ENCODE measurements at places on chromosomes 1 and 21. TPM values are rescaled to one million over a fixed set of nuclear protein-coding genes. Genes with fewer than 3 reads are reported as not detected.

DNA sequence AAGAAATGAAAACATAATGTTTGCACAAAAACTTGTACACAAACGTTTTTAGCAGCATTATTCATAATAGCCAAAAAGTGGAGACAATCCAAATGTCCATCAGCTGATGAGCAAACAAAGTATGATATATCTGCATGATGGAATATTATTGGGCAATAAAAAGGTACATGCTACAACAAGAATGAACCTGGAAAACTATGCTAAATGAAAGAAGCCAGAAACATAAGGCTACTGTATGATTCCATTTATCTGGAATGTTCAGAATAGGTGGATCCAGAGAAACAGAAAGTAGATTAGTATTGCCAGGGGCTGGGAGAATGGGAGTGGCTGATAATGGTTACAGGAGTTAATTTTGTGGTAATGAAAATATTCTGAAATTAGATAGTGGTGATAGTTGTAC lies 19.0 kb downstream of the FBXO28 start:
- no peak for DNase-seq

The OR2L8 gene
- not detected for polyA plus RNA-seq

GRCh38 chr1:212721388-212722247 lies 22.0 kb upstream of the BATF3 start:
- no peak for DNase-seq

The NPHS2 gene
- 448 TPM for polyA plus RNA-seq

DNA sequence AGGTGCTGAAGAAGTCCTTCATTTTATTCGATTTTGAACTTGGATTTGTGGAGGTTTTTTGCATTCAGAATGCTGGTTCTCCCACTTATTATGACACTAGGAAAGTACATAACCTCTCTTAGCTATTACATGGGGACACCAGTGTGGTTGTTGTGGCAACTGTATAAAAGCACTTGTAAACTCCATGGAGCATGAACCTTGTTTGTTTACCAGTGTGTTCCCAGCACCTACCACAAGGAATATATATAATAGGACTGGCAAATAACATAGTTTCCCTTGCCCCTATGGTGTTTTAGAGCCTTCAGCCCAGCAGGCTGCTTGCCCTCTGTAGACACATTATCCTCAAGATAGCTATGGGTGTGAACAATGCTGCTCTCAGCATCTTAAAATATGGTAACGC lies 43.1 kb downstream of the RASSF5 start:
- no peak for DNase-seq

DNA sequence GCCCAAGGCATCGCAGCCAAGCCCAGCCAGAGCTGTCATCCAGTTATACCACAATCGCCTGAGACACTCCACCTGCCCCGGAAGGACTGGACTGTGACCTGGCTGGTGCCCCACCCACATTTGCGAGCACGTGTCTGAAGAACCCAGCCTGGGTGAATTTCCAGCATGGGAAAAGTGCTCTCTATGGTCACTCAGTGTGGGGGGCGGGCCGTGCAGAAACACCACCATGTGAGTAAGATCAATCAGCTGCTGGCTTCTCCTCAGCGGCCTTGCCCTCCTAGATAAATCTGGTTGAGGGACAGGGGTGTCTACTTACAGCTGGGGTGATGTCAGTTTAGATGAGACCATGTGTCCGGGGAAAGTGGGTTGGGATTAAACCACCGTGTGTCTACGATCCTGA lies 44.8 kb downstream of the URB1 start:
- no peak for DNase-seq

The SPOCD1 gene
- 0.25 TPM for polyA plus RNA-seq

DNA sequence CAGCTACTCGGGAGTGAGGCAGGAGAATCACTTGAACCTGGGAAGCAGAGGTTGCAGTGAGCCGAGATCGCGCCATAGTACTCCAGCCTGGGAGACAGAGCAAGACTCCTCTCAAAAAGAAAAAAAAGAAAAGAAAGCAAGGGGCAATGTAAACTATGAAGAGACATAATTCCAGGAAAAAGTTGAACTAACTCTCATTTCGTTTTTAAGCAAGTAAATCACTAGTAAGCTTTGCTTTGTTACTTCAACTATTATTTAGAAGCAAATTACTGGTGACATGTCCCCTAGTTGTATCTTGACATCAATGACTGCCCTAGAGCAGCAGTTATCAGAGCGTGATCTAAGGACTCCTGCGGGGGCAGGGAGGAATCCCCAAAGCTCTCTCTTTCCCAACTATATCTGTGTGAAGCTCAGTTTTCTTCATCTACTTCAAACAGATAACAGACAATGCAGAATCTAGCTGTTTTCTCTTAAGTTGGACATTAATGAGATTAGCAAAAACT lies 18.7 kb downstream of the CLSTN1 start:
- DNase-seq, result no peak

DNA sequence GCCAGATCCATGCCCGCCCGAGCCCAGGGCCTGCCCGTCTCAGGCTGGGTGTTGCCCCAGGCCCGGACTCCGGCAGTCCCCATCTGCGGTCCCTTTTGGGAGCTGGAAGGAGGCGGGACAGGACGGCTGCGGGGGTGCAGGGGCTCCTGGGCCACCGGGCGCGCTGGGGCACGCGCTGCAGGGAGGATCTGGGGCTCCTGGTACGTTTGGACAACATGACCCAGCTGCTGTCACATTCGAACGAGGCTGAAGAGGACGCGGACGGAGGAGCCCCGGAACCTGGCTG lies 6.6 kb upstream of the CALML6 start:
- no peak for DNase-seq
